Stimulated activated CD8-positive, alpha-beta memory T cell treated with anti-CD3 and anti-CD28 coated beads, Interleukin-7, amount 100 ng/mL, for 1 hour (primary cell): ENCODE measurements at places on chromosomes 7 and 10.

GRCh38 chr7:133165001-133165400 is 83.1 kb upstream of the CHCHD3 start:
- DNase-seq = no peak

DNA sequence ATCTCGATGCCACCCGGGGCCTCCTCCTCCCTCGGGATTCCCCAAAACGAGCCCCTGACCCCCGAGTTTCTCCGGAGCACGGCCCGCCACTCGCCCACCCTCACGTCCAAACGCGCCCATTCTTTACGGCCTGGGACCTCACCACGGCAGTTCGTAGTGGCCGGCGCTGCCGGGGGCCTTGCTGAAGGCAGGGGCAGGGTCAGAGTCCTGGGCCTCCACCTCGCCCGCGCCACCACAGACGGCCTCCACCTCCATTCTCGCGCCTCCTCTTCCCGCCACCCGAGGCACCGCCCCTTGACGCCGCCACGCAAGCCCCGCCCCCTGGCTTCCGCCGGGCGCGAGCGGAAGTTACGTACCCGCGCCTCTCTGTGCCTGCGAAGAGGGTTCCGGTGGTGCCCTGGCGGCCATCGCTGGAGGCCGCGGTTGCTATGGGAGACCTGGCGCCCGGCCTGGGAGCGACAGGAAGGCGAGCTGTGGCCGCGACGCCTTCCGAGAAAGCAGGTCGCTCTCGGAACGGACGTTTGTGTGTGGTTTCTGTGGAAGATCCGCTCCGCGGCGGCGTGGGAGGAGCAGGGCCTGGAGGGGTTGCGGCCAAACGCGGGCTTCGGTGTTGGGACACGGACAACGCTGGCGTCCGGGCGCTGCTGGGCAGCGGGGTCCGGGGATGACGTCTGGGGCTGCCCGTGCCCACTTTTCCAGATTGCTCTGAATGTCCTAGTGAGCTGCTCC is at the start of gene RFC2:
Gene RFC2 (minus strand): TSS at position 271 of the 729 bp plus-strand sequence. CDS start 16 bp downstream, at position 255.
- DNase-seq = peak; percentile 96

GRCh38 chr7:154776350-154776749 is 226.6 kb downstream of the PAXIP1 start:
- no peak for DNase-seq

GRCh38 chr10:68700197-68700596 is 20.8 kb upstream of the CCAR1 start:
- DNase-seq = no peak

DNA sequence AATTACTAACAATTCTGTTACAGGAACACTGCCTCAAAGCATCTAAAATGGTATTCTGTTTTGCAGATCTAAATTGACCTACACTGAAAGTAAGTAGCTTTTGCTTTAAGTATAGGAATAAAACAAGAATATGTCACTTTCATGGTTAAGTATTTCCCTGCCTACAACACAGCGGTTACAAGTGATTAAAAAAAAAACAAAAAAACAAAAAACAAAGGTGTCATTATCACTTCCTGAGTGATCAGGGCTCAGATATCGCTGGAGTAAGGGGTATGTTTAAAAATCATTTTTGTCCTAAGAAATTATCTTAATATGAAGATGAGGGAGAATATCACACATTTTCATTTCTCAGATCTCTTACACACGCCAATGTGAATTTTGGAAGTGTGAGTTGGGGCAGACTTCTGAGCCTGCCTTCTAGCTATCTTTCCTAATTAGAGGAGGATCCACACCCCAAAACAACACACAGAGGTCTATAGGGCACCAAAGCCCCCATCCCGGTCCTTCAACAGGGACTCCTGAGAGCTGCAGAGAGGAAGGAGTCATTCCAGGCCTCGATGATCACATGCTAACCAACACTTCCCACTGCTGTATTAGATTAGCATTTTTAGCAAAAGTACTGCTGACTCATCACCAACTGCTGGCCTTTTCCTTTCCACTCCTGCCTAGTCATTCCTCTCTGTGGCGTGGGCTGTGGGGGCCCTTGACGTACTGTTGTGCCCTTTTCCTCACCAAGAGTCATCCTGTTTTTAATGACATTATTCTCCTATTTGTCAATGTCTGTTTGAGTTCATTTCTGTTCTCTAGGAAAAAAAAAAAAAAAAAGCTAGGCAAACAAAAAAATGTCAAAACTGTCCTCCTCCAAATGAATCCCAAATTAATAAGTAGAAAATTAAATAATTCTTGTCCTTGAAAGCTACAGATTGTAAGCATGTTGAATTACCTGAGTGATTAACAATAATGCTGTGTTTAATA is 31.2 kb downstream of the PRTFDC1 start:
- no peak for DNase-seq

DNA sequence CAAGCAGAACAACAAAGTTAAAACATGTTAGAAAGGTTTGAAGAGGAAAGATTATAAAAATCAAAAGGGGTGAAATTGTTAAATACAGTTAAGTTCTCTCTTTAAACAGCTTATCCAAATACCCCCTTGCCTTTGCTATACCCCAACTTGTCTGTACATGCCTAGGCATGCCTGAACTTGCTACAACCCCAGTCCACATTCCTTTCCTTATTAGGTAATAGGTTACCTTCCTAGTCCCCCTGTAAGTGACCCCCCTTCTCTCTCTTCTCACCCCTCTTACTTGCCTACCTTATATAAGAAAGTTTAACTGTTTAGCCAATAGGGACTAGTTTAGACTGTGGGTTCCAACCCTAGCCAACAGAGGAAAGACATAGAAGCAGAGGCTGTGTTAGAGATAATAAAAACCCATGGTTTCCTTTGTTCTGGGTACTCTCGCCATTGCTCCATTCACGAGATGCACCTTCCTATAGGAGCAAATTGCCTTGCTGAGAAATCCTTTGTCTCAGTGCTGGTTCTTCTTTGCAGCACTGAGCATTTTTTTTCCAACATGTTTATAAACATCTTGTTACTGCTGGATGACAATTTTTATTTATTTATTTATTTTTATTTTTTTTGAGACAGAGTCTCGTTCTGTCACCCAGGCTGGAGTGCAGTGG is 282.2 kb upstream of the GALNT17 start:
- no peak for DNase-seq

GRCh38 chr7:39300276-39300675 is 265.9 kb upstream of the YAE1 start:
- DNase-seq = no peak

DNA sequence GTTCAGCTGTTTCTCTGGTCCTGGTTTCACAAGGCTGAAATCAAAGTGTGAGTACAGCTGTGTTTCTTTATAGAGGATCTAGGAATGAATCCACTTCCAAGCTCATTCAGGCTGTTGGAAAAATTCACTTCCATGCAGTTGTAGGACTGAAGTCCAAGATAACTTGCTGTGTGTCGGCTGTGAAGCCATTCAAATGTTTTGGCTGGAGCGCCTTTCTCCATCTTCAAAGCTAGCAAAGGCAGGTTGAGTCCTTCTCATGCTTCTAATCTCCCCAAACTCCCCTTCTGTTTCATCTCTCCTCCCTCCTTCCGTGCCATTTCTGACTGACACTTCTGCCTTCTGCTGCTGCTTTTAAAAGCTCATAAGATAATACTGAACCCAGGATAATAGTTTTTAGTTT is 1195.4 kb upstream of the LRRN3 start:
- no peak for DNase-seq

DNA sequence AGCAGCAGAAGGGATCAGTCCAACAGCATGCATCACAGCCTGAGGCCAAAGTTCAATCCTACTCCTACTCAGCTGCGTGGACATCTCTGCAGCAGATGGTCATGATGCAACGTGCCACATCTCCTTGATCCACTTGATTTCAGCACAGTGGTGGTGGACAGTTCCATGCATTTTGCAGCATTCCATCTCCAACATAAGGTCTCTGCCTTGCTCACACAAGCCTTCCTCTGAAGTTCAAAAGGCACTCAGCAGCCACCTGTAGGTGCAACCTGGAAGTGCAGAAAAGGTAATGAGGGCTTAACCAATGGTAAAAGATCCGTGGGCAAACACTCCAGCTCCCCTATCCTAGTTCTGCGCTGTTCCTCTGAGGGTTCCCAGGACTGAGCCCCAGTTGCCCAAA is 57.5 kb upstream of the CHCHD3 start:
- no peak for DNase-seq

GRCh38 chr10:76415554-76415953 is 984.1 kb downstream of the LRMDA start:
- DNase-seq = no peak

GRCh38 chr10:93077860-93078337 is 4.2 kb downstream of the CYP26A1 start:
- no peak for DNase-seq

DNA sequence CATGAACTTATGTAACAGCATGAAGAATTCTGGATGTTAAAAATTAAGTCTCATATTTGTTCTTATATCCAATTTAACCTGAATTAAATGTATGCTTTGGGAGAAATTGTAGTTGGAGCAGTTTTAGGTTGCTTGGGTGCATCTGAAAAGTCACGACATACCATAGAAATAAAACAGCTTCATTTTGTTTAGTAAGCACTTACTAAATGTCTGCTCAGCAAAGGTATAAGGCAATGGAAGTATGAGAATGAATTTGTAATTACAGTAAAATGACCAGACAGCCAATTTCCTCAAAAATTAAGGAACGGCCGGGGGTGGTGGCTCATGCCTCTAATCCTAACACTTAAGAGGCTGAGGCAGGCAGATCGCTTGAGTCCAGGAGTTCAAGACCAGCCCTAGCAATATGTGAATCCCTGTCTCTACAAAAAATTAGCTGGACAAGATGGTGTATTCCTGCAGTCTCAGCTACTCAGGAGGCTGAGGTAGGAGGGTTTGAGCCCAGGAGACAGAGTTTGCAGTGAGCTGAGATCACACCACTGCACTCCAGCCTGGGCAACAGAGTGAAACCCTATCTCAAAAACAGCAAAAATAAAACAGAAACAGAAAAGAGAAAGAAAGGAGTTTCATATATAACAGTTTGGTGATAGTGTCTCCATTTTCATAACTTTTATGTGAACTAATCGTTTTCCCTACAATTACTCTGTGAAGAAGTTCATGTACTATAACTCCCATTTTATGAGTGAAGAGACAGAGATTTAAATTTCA is 47.2 kb upstream of the KLF6 start:
- DNase-seq = no peak

- no peak for DNase-seq
Measured at GRCh38 chr10:132989476-132990415, 47.4 kb upstream of the CFAP46 start.

DNA sequence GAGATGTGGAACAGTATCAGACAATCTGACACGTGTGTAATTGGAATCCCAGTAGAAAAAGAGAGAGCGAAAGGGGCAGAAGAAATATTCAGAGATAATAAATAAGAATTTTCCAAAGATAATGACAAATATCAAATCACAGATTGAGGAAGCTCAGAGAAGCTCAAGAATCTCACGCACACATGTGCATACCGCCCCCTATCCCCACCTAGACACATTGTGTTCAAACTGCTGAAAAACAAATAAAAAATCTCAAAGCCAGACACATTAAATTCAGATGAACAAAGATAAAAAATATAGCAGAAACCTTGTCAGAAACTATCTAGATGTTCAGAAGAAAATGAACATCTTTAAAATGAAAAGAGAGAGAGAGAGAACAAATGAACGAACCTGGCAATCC is 17.2 kb downstream of the SFR1 start:
- DNase-seq = no peak

DNA sequence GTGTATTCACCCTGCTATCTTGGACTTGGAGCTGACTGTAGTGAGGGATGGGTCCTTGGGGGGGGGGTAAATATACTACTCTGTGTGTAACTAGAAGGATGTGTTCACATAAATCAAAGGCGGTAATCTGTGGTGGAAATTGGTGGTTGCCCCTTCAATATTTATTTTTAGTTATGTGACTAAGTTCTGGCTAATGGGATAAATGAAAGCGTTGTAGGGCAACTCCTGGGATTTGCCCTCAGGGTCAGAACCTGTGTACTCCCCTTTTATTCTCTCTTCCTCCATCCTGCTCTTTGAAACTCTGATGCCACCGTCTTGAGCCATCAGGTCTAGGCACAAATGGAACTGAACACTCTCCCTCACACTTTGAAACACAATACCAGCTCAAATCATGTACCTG is 24.3 kb upstream of the ST7 start:
- DNase-seq = no peak

- no peak for DNase-seq
Measured at GRCh38 chr7:30877015-30877769, 34.5 kb upstream of the AQP1 start.

DNA sequence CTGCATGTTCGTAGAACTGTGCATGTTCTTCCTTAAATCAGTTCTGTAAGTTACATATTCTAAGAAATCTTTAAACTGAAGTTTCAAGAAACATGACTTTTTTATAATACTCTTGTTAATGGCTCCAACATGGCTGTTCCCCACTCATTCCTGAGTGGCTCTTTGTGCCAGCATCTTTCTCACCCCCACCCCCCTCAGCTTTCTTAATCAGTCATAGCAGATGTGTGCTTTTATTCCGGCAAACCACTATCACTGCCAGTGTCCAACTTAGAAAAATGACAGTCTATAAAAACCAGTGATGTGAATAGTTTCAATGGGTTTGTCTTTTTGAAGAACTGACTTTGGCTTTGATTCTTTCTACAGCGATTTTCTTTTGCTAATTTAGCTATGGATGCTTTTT is 37.6 kb downstream of the PITRM1 start:
- DNase-seq = no peak

DNA sequence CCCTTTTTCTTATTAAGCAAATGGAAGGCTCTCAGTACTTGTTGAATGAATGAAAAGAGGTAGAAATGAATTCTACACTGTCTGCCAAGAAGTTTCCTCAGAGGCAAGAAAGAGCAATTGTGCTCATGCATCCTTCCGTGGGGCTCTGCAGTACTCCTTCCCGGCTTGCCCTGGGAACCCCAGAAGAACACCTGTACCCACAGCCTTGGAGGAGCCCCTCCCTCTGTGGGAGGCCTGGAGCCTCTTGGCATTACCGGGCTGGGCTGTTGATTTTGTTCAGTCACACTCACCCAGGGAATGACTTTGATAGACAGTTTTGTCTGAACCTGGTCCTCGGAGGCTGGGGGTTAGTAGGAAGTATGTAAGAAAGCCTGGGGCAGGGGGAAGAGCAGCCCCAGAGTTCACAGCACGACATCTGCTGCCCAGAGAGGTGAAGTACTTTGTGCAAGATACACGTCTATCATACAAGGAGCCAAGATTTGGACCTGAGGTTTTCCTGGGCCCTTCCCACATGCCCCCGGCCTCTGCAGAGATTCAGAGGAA is 134.8 kb upstream of the GDF10 start:
- DNase-seq = no peak

GRCh38 chr10:120506674-120507073 is 49.6 kb downstream of the PLPP4 start:
- DNase-seq = no peak

DNA sequence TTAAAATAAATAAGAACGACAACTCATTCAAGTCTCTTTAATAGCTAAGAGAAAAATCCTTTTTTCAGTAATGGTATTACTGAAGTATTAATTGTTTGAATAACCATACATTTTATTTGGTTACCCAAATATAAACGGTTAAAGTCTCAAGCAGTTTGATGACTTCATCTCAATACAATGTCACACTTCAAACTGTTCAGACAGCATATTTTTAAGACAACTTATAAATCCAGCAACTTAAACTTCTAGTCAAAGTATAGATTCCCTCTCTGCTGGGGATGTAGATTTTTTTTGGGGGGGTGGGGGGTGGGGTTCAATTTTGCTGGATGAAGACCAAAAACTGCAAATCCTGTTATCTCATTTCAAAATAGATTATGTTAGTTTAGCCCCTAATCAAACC is 42.0 kb downstream of the GNA12 start:
- DNase-seq = no peak

- no peak for DNase-seq
Measured at GRCh38 chr10:28250782-28251181, 52.1 kb downstream of the MPP7 start.
